ENCODE measurements at places on chromosomes 12 and 14.

DNA sequence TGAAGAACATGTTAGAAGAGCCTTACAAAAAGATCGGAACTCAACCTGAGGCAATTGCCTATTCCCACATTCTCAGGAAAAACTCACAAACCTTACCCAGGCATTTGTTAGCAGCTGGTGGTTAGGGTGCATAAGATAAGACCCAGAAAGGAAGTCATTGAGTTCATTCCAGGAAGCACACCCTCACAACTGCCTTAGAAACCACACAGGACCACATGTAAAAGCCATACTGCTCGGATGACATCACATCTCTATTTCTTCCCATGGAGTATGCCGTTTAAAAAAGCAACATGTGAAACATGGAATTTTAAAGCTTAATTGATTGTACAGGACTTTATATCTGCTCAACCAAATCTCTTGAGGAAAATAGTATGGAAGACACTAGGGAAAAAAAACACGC is 411.2 kb downstream of the DAD1 start:
- DNase-seq, result no peak

- DNase-seq, result no peak
These were observed 63.5 kb downstream of the KITLG start for GRCh38 chr12:88516811-88517210.

GRCh38 chr14:57835766-57836165 is 30.1 kb downstream of the SLC35F4 start:
- DNase-seq, result no peak

DNA sequence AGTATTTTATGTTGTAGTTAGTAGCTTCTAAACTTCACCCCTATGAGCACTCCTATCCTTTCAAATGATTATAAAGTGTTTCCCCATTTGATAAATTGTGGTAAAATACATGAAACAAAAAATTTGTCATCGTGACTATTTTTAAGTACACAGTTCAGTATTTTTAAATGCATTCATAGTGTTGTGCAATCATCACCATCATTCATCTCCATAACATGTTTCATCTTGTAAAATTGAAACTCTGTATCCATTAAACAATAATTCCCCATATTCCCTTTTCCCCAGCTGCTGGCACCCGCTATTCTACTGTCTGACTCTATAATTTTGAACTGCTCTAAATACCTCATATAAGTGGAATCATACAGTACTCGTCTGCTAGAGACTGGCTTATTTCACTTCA is 52.5 kb downstream of the ATP23 start:
- no peak for DNase-seq

DNA sequence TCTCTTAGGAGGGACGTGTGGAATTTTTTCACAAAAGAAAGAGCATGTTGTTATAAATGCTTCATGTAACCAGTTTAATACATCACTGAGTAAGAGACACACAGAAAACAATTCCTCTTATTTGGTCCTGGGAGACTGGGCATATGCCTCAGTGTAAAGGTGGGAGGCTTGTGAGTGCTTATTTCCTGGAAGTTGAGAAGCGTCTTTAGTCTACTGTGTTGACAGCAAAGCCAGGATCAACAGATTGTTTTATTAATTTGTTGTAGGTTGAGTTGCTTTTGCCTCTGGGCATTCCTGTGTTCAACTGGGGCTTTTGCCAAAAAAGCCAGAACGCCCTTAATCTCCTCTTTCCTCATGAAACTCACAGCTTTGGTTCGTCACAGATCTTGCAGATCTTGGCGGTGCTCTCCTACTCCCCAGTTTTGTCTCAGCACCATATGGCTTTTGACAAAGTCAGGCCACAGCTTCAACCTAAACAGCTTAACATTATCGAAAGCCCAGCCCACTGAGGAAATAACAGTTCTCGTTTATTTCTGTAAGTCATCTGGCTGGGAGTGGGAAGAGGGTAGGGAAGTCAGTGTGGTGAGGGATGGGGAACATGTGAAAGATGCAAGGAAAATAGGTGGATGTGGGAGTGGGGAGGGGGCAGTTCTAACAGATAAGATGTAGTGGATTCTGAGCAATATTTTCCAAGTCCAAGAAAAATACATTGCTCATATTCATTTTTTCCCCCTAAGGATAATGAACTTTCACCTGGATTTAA is 227.2 kb downstream of the DACT1 start:
- DNase-seq, result no peak

DNA sequence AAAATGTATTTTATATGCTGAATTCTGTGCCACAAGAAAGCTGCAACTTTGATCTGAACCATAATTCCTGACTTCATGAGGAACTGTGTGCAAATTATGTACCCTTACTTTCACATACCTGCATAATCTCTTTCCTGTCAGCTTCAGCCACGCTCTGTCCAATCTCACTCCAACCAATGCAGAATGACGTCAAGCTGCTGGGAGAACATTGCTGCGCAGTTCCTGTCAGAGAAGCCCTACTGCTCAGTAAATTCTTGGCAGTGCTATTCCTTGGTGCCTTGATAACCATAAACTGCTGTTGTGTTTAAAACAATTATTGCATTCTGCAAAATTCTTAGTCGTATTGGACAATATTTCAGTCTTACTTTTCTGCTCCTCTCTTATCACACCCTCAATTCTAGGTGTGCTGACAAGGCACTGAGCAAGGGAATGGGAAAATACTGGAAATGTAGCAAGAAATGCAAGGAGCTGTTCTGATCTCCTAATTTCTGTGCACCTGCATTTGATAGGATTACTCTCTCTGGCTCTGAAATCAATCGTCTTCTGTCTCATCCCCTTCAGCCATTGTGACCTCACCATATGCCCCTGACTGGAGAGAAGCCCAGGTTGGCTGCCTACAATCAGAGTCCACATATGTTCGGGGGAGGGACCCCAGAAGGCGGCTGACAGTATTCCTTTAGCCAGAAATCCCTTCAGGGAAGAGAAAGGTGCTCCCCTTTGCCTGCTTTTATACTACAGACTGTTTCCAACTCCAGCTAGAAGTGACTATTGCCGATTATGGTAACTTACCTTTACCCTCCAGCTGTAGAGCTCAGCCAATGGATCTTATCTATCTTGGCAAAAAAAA is 274.9 kb upstream of the NOVA1 start:
- no peak for DNase-seq

DNA sequence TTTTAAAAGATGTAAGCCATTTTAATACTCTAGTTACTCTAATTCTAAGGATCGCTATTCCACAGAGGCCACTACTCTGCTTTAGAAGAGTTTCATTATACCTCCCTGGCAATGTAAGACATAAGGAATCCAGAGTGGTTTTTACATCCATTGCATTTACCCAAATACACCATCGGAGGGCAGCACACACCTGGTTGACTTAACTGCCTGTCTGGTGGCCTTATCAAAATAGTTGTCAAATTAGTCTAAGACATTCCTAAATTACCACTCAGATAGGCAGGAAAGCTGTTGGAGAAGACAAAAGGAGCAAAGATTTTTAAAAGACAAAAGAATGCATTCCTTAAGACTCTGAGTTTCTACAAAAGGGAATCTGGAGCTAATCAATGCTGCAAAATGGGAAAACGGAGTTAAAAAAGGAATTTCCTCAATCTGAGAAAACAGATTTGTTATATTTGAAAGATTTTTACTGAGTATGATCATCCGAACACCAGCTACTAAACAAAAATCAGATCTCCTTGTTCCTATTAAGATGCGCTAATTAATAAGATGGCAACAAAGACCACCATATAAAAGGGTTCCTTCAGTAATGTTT is 33.8 kb upstream of the FGD4 start:
- no peak for DNase-seq

GRCh38 chr12:127830065-127830460 is 436.9 kb upstream of the TMEM132C start:
- no peak for DNase-seq

- no peak for DNase-seq
These were observed 10.2 kb downstream of the SYNE2 start for GRCh38 chr14:63863004-63863403.

GRCh38 chr14:103542605-103543088 is 13.7 kb downstream of the TRMT61A start:
- DNase-seq, result no peak

DNA sequence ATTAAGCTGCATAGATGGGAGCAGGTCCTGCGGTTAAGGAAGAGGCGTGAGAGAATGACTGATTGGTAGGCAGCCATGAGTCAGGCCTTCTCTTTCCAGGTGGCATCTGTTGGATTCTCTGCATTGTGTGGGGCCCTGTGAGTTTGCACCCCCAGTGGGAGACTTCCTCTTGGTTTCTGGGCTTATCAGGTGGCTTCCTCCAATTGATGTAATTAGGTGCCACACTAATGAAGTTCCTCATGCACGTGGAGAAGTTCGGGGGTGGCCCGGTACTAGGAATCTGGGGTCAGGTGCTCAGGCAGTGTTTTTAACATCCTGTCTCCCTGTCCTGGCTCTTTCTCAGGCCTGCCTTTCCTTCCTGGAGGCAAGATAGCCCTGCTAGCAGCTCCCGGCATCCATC is 765.1 kb upstream of the TMEM132C start:
- DNase-seq, result no peak

DNA sequence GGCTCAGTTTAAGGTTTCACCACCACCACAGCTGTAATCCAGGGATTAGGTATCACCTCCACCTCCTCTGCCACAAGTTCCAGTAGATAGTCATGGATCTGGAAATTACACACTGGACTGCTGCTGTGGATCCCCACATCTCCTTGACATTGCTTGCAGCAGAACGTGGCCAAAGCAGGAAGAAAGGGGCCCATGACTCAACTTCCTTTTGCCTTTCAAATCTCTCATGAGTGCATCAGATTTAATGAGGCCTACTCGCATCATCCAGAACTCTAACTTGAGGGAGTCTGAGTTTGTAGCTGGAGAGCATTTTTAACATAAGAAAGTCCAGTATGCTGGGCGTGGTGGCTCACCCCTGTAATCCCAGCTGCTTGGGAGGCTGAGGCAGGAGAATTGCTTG is 29.2 kb upstream of the TMED10 start:
- no peak for DNase-seq

GRCh38 chr12:5114436-5114835 is 70.8 kb downstream of the KCNA5 start:
- no peak for DNase-seq

- DNase-seq, result no peak
These were observed 268.2 kb downstream of the ADGRD1 start for GRCh38 chr12:131221957-131222328.

GRCh38 chr14:75359098-75359497 is 68.7 kb upstream of the JDP2 start:
- no peak for DNase-seq

GRCh38 chr12:84756961-84757360 is 155.6 kb downstream of the SLC6A15 start:
- no peak for DNase-seq

DNA sequence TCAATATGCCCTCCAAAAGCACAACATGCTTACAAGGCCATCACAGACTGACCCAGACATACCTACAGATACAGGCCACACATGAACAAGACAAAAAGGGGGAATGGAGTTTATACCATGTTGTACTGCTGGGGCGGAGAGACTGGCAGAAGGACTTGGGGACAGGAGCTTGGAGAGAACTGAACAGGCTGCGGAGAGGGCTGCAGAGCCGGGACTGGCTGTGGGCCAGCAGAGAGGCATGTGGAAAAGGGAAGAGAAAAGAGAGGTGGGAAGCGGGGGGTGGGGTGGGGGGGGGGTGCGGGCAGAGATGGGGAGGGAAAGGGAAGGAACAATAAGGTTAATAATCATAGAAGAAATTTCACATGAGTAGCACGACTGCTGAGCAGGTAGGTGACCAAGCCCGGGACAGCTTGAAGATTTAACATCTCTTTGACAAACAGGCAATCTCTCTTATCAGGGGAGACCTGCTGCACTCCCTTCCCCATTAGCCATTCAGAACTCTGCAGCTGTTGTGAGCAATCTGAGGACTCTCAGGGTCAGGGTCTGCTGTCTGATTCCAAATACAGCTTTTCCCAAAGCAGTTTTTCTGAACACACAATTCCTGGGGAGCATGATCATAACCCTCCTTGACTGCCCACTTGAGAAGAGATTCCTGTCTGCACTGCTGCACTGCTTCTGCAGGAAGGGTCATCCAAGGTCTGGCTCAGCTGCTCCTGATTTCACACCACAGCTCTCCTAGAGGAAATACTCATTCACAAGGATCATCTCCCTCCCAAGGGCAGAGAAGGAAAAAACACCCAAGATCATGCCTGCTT is 21.6 kb upstream of the STAC3 start:
- DNase-seq, result no peak

- no peak for DNase-seq
These were observed at the start of gene CHGA for GRCh38 chr14:92922883-92923743. CHGA (plus strand) TSS chr14:92923150; CDS start chr14:92923360, 210 bp downstream.
